ENCODE measurements at places on chromosomes 1 and 21.

- DNase-seq = no peak
Measured at GRCh38 chr21:45137612-45137937, 63.2 kb downstream of the ADARB1 start.

DNA sequence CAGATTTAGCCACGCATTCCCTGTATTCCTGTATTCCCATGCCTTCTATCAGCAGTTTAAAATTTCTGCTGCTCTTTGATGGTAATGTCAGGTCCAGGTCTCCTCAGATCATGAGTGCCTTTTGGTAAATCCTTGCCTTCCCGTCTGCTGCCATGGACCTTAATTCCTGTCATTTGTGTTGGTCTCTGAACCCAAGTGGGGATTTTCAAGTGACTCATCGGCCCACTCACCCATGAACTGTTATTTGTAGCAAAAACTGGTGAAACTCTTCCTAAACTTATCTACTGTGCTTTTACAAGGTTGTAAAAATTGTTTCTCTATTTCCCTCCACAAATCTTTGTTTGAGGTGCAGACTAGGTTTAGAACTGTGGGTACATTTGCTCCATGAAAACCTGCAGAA lies 47.4 kb downstream of the ACTN2 start:
- no peak for DNase-seq

- DNase-seq = no peak
Measured at GRCh38 chr1:198520524-198521254, 19.8 kb downstream of the ATP6V1G3 start.

GRCh38 chr1:220734571-220735326 lies 13.4 kb upstream of the MTARC2 start:
- no peak for DNase-seq

DNA sequence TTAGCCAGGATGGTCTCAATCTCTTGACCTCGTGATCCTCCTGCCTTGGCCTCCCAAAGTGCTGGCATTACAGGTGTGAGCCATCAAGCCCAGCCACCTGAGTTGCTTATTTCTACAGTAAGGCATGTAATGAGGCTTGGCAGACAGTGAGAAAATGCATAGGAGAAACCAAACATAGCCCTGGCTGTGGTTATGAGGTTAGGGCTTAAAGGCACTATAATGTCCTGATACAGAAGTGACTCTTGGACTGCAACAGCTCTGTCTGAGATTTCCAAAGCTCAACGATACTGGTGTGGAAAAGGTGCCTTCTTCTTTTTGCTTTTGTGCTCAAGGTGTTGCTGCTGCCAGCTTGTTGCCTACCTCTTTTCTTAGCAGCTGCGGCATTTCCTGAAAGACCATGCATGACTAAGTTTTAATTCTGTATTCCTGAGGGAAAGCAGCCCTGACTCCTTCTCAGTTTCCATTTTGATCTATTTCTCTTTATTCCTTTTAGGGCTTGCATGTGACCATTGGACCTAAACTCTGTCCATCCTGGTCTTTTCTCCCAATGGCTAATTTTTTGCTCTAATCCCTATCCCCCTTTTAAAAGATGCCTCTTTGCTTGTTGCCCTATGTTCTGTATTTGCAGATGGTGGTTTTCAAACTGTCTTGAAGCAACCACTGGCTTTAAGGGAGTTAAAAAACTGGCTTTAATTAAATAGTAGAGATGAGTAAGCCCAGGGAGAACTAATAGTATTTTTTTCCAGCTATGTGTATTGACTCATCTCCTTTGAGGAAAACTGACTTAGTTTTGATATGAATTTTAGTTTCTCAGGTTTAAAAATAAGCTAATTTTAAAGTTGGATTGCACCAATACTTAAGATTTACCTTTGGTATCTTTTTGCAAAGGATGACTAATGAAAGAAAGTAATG lies 70.3 kb downstream of the KIF1B start:
- no peak for DNase-seq

DNA sequence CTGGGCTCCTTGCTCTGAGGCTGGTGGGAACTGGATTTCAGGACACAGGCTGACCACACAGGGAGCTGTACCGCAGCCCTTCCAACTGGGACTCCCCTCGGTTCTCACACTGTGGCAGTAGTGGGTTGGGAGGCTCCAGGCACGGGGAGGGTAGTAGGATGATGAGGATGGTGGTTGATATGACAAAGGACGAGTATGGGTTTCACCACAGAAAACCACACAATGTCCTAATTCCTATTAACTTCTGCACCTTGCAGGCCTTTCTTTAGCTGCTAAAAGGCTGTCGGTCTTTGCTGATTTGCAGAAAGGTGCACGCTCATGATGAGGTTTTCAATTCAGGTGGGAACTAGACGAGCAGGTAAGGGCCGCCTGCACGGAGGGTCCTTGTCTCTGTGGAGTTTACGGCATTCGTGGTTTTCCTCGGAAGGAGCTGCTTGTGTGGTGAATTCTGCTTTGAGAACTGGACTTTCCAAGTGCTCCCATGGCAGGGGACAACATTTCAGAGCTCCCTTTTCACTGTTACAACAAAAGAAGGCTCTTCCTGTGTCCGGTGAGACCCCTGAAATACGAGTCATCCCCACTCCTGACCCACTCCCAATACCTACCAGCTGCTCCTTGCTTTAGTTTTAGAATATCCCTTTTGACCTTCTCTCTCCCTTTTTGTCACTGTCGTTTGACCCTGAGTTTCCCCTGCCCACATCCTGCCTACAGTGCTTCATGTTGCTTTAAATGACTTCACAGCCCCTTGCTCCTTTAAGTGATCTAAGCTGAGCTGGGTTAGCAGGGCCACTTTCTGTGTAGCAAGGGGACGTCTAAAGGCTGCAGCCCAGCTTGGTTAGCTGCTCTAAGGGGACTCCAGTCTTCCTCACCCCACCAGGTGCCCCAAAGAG lies 125.1 kb downstream of the MRPS6 start:
- no peak for DNase-seq

DNA sequence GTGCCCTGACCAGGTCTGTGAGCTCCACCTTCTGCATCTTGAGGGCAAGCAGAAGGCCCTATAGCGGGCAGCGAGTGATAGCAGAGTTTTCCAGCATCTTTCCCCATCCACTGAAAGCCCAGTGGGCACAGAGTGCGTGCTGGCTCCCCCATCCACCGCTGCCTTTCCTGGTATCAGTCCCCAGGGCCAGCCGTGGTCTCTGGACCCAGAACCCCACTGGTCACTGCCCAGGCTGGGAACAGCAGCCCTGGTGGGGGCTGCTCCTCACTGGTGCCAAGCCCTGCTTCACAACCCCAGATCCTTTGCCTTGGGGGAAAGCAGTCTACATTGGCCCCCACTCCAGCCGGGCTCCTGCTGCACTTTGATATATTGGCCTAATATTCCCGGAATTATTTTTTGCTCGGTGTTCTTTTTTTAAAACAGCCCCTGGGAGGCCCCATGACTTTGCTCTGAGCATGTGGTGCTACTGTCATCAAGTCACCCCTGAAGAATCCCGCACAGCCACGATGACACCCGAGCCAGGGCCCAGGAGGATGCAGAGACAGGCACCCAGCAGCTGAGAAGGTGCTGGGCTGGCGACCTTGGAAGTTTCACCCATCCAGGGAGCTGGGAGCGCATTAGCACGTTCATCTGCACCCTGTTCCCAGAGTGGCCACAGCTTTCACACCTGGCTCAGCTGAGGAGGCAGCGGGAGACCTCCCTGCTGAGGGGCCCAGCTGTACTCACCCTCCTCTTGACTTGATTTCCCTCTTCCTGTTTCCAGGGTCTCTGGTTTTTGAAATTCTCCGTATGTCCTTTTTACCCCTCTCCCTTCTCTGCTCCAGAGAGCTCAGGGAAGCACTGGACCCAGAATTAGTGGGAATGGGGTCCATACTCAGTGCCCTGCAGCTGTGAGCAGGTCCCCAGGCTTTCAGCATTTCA lies 56.9 kb downstream of the KLHDC7A start:
- DNase-seq = no peak

DNA sequence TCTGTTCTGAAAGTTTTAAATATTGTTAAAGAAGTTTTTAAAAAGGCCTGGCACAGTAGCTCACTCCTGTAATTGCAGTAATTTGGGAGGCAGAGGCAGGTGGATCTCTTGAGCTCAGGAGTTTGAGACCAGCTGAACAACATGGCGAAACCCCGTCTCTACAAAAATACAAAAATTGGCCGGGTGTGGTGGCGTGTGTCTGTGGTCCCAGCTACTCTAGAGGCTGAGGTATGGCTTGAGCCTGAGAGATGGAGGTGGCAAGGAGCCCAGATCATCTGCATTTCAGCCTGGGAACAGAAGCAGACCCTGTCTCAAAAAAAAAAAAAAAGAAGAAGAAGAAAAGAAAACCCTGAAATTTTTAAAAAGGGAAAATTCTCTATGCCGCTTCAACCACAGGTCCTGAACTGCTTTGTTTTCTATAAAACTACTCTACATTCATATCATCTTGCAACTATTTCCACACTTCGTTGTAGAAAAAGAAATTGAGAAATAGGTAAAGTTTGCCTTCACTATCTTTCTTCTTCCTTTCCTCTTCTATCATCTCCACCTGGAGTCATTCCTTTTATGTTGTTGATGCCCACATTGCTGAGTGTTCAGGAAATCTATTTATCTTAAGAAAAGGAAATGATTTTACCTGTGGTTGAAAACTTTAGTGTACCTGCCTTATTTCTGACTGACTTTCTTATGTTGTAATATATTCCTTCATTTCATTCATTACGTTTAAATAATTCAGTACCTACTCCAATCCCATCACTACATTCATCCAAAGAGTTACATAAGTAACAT lies 1.7 kb downstream of the ATP6V1G3 start:
- DNase-seq = no peak

DNA sequence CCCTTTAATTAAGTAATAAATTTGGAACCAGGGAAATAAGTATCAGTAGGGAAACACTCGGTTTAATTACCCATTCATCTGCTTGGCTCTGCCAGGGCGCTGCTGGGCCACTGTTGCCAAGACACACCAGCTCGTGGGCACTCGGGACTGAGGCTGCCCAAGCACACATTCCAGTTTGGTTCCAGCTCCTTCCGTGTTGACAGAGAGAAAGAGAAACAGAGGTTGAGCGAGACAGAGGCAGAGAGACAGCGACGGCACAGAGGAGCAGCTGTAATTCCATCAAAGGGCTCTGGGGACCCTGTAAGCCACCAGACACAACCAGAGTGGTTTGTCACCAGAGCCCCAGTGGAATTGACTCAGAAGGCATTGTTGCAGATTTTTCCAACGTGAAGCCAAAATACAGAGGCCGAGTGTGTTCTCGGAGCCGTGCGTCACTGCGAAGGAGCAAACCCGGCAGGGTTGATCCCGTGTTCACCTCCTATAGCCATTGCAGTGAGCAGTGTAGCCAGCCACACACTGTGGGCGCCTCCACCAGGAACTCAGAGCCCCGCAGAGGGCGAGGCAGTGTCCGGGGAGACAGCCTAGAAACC lies 33.5 kb downstream of the SYF2 start:
- peak; percentile 88 for DNase-seq

DNA sequence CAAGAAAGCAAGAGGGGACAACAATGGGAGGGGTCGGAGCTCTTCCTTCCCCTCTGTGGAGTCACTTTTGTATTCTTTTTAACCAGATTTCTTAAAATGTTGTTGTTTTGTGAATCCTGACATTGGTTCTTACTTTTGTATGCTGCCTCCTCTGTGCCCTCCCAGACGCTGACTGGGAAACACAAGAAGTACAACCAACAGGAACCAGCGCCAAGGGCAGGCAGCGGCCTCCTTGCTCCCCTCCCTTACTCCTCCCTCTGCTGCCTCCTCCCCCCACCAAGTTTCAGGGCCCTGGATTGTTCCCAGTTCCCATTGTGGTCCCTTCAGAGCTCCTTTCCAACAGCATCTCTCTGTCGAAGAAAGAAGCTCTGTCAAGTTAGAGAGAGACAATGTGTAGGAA lies 111.1 kb downstream of the BRINP2 start:
- no peak for DNase-seq

GRCh38 chr1:171286032-171286705 lies 27.8 kb upstream of the FMO4 start:
- no peak for DNase-seq

Measured in prostate gland (tissue), 2 donors.